ENCODE measurements at places on chromosomes 5 and 9.

DNA sequence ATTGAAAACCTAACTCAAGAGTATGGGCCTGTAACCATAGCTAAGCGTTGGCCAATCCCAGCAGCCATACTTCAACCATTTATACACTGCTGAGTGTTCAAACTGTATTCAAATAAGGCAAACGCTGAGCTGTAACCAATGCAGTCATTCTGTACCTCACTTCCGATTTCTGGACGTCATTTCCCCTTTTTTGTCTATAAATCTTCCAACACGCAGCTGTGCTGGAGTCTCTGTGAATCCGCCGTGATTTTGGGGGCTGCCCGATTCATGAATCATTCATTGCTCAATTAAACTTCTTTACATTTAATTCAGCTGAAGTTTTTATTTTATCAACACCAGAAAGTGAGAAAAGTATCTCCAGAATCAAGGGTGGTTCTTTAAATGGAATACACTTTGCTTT lies 31.7 kb downstream of the MTX3 start:
- DNase-seq: no peak

DNA sequence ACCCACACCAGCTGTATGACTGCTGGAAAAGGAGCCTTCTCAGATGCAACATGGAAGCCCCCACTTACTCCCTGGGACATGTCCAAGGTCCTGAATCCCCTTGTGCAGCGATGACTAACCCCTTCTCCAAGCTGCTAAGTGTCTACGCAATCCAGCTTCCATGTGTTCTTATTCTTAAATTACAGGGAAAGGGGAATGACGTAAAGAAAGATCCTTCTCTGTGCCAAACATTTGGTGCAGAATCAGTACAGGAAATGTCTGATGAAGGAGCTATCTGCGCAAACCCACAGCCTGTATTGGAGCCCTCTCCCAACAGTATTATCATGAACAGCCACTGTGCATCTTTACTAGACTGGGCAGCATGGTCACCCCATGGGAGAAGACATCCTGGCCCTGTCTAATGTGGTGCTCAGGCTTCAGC lies 183.2 kb downstream of the FRMD3 start:
- no peak for DNase-seq

DNA sequence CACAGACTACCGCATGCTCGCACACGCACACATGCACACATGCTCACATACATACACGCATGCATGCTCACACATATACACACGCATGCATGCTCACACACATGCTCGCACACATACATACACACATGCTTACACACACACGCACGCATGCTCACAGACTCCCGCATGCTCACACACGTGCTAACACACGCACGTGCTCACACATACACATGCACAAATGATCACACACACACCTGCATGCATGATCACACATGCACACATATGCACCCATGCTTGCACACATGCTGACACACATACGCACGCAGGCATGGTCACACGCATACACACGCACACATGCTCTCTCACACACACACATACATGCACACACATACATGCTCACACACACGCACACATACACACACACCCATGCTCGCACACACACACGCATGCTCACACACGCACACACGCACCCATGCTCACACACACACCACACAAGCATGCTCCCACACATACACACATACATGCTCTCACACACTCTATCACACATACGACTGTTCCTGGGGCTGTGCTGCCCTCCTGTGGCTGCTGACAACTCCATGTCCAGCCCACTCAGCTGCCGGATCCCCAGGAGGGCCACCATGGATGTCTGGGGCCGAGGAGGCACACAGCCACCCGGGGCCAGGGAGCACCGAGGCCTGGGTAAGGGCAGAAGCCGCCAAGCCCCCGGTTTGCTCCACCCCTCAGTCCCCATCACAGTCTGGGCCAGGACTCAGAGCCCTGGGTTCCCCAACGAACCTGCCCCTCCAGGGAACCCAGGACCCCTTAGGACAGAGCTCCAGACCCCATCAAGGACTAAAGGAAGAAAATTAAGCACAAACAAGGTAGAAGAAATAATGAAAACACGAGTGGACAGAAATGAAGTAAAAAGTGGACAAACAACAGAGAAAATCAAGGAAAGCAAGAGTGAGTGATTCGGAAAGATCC lies 31.4 kb upstream of the EGFL7 start:
- peak; percentile 66 for DNase-seq

DNA sequence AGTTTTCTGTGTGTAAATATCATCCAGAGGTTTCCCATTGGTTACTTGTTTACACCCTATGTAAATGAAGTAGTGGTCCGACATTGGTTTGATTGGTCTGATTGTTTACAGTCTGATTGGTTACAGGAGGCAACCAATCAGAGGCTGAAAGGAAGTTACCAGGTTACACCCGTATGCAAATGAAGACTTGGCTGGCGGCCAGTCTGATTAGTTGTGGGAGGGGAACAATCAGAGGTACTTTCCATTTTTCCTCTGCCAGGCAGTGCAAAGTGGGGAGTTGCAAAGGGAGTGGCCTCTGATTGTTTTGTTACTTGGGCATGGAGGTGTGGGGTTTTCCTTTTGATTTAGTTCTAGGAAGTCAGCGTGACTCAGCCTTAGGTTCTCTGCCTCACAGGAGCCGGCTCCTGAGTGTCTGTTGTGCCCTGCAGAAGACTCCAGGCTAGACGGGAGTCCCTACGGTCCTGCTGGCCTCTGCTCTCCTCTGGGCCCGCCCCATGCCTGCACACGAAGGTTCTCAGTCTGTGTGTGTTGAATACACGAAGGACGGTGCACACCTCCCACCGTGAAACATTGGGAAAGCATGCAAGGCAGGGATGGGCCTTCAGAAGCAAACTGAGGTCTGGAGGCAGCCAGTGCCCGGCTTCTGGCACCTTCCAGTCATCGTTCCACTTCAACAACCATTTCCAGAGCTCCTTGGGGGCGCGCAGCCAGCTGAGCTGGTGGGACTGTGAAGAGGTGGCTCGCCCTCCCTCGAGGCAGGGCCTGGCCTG lies 42.9 kb downstream of the OLFM1 start:
- DNase-seq: no peak

DNA sequence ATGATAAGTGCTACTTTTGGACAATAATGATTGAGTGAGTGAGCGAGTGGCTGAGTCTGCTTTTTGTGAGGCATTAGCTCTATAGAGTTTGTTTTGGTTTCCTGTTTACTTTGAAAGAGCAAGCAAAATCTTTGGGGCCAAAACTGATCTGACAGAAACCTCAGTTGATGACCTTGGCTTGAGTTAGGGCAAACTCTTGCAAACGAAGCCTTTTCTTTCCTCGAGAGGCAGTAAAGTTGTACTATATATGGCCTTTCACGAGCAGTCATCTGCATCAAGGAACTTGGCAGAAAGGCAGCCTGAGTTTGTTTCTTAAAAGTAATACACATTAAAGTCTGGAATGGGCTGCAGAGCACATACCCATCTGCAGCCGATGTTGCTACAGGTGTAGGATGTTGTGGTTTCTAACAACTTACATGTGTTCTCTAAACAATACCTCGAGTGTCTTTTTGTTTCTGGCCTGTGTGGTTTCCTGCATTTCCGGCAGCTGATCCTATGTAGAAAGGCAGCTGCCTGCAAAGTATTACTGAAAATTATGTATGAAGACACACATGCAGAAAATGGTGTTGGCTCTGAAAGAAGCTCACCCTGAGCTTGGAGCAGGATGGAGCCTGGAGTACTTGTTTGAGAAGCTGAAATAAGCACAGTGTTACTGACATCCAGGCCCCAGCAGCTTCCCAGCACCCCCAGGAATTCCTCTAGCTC lies 60.8 kb downstream of the FOXD1 start:
- peak; percentile 44 for DNase-seq

- DNase-seq: peak; percentile 77
Measured at GRCh38 chr9:137067860-137068538, 2.4 kb downstream of the SAPCD2 start.

GRCh38 chr5:88925692-88926490 lies 42.9 kb upstream of the MEF2C start:
- DNase-seq: no peak

- DNase-seq: peak; percentile 37
Measured at GRCh38 chr5:8349855-8350254, 480.9 kb downstream of the MTRR start.

- DNase-seq: no peak
Measured at GRCh38 chr9:124191691-124192395, 65.9 kb upstream of the NEK6 start.

DNA sequence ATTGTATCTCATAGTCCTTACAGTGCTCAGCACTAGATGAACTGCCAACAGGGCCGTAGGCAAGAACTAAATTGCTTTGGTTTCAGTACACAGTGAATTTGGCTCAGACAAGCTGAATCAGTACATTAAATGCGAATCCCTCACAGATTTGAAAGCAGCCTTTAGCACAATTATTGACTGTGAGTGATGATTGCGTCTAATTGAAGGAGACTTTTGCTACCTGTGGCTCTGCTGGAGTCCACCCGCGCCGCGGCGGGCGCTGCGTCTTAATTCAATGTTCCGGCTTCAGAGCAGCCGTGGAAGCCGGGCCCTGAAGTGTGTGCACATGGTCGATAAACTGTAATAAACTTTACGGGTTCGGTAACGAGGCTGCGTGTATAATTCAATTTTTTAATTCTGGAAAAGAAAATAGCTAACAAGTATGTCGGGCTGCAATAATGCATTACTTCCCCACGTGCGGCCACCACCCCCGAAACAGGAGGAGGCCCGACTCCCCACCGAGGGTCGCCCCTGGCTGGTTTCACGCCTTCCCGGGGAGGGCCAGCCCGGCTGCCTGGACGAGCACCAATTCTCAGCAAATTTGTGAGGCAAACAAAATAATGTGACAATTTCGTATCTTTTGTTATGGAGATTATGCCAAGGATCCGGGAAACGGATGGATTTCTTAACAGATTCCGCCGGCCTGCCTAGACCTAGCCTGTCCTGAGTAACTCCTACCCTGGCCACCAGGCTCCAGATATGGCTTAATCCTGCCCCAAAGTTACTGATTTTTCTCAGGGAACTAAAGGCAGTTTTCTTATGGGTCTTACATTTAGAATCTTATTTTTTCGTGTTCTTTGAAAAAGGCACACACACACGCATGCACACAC lies 269.4 kb upstream of the IRX1 start:
- DNase-seq: no peak

- no peak for DNase-seq
Measured at GRCh38 chr9:134562146-134562849, 79.3 kb upstream of the COL5A1 start.

DNA sequence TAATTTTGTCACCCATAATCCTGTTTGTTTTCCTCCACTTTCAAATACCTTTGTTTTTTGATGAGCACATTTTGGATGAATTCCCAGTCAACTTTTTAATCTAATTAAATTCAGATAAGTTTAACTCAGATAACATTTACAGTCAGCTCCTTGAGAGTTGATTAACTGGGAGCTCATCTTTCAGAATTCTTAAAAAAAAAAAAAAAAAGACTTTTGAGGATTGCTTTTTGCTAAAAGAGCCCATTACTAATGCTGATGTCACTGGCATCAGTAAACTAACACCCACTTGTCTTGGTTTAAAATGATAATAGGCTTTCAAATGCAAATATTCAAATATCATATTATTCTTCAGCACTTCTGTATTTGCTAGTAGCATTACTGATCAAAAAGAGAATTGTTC lies 47.1 kb upstream of the NFIB start:
- DNase-seq: no peak

GRCh38 chr9:125415583-125416460 lies 154.2 kb downstream of the GAPVD1 start:
- no peak for DNase-seq

DNA sequence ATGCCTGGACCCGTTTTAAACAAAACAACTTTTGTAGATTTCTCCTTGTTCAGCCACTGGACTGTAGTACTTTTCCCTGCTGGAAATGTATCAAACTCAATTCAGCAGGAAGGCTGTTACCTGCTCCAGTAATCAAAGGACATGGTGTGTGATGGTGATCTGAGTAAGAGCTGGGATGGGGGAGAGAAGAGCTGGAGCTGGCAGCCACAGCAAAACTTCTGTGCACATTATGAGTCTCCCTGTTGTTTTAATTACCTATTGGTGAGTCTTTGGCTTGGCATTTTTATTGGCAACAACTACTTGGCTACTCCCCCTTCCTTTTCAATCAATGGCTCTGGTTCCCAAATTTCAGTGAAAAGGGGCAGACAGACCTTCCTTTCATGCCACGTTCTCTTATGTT lies 9.7 kb downstream of the NREP start:
- no peak for DNase-seq

GRCh38 chr9:34454571-34455065 lies 3.8 kb downstream of the FAM219A start:
- no peak for DNase-seq

DNA sequence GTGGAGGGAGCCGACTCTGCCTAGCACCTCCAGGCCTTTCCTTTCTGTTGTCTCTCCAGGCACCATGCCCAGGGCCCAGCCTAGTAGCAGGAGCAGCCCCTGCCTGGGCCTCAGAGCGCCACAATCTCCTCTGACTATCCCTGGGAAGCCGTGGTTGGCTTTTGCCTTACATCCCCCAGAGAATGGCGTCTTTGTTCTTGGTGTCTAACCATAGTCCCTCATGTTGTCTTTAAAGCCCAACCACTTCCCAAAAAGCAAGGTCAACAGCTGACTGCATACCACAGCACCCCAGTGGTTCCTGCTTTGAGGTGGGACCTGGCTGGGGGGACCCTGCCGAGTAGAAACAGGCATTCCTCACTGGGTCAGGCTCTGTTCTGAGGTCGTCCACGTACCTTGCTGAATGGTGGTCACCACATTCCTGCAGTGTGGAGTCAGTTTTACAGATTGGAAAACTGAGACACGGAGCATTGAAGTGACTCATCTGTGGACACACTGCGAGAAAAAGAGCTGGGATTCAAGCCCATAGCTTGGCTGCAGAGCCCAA lies 13.7 kb upstream of the CERCAM start:
- no peak for DNase-seq

DNA sequence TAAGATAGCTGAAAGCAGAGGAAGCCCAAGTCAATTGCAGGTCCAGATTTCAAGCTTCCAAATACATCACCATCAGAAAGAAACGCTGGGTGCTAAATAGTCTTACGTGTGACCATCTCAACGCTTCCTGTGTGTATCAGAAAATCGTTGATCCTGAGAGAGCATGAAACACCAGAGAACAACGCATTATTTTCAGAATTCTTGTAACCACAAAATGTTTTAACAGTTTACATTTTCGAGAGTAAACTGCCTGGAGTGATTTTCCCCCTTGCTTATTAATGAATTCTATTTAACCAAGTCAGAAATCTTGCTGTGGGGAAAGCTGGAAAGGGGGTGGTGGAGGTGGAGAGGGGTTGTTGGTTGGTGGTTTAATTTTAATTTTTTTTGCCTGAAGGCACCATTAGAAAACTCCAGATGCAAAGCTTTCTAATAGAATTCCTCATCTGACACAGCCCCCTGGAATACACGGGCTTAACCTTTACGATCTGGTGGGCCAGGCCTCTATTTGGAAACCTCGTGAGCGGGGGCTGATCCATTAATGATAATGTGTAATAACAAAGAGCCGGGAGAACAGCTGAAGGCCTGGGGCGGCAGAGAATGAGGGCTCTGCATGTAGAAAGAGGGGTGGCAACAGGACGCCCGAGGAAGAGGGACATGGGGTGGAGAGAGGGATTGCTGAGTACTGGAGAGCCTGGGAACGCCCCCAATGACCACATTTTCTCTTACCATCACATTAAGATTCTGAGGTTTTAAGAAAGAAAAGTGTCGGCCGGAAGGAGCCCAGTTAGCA lies 124.5 kb upstream of the NFIB start:
- DNase-seq: no peak

GRCh38 chr5:8710426-8710930 lies 835.4 kb downstream of the SEMA5A start:
- no peak for DNase-seq

- DNase-seq: peak; percentile 52
Measured at GRCh38 chr5:154756009-154756867, 1.1 kb downstream of the LARP1 start.
